ENCODE measurements at places on chromosomes 1 and 21.

DNA sequence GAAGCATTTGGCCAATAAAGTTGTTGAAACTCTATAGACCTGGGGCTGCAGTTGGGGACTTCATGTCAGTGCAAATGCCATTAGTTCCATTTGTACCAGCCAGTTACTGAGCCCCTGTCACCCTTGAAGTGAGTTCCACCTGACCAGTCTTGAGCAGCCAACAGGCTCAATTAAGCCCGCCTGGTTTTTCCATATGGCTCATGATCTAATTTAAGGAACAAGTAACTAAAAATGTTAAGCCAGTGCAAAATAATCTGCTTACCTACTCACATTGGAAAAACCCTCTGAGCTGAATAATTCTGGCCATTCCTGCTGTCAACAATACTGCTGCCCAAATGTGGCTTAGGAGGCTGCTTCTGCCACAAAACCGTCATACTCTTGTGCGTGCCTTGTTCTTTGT is 21.6 kb downstream of the NSUN4 start:
- no peak for DNase-seq

GRCh38 chr1:85583611-85584263 is 3.2 kb downstream of the CCN1 start:
- DNase-seq = no peak

DNA sequence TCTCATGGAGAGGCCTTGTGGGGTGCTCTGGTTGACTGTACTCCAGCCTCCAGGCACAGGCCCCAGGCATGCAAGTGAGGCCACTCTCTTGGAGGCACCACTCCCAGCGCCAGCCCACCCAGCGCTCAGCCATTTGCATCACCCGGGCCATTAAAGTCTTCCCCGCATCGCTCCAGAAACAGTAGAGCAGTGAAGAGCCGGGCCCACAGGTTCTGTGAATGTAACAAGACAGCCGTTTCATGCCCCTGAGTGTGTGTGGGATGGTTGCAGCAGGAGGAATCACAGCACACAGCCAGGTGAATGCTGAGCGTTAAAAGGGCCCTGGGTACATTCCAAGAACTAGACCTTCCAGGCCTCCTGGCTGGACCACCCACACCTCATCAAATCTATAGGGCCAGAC is 19.0 kb upstream of the CD2 start:
- DNase-seq = no peak

GRCh38 chr1:26234644-26235370 is 807 bp downstream of the CEP85 start:
- no peak for DNase-seq

GRCh38 chr1:154871374-154871773 is 1.3 kb upstream of the KCNN3 start:
- DNase-seq = no peak

- no peak for DNase-seq
Measured at GRCh38 chr1:224734261-224734935, 118.3 kb downstream of the CNIH3 start.

DNA sequence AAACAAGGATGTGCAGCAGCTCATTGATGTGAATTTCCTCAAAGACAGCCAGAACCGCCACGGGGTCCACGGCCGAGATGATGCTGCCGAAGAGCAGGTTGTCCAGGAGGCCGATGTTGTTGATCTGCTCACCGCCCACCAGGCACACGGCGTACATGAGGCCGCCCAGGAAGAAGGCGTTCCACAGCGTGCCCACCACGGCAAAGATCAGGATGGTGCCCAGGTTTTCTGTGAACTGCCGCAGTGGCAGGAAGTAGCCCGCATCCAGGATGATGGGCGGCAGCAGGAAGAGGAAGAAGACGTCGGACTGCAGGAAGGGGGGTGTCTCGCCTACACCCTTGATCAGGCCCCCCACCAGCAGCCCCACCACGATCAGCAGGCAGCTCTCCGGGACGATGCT is 41.1 kb downstream of the SLC9A1 start:
- DNase-seq = no peak

Measured in stimulated activated CD8-positive, alpha-beta memory T cell treated with anti-CD3 and anti-CD28 coated beads, Interleukin-2, amount 100 ng/mL, for 1 hour (primary cell).